Fibroblast of skin of scalp (primary cell): ENCODE measurements at places on chromosomes 1 and 21.

DNA sequence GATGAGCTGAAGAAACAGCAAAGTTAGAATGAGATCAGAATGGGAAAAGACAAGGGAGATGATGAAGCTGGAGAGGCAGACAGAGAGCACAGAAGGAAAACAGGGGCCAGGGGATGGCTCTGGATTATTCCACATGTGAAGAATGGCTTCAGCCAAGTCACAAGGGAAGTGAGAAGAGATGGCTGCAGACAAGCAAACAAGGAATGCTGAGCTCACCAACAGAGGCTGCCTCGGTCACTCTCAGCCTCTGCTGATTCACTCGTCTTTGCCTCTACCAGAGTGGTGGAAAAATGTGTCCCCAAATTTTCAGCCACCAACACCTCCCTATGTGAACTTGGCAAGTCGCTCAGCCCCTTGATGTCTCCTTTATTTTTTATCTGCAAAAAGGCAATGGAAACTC is 46.7 kb downstream of the TRABD2B start:
- DNase-seq, result no peak

- DNase-seq, result no peak
Measured at GRCh38 chr1:3711780-3712451, 40.3 kb upstream of the CCDC27 start.

DNA sequence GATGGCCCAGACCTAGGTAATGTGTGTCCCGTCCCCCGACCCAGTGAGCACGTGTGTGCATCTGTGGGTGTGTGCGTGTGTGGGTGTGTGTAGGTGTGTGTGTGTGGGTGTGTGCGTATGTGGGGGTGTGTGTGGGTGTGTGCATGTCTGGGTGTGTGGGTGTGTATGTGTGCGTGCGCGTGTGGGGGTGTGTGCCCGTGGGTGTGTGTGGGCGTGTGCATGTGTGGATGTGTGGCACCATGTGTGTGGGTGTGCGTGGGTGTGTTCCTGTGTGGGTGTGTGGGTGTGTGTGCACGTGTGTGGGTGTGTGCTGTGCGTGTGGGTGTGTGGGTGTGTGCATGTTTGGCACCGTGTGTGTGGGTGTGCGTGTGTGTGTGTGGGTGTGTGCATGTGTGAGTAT is 309.5 kb downstream of the KIF26B start:
- no peak for DNase-seq

DNA sequence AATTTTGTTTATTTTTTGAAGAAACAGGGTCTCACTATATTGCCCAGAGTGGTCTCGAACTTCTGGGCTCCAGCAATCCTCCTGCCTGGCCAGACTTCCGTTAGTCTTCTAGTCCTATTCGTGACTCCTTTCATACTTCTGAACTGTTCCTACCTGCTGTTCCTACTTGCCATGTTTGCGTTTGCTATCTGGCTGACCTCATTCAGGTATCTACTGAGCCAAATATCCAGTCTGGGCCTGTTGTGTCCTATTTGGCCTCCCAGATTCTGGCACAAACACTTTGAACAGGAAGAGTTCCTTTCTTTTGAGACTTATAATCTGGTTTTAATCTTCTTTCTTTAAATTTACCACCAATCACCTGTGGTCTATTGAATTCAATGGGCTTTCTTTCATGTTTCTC is 6.9 kb upstream of the NR1I3 start:
- no peak for DNase-seq

- DNase-seq, result no peak
Measured at GRCh38 chr1:205492201-205492667, 12.2 kb upstream of the CDK18 start.

DNA sequence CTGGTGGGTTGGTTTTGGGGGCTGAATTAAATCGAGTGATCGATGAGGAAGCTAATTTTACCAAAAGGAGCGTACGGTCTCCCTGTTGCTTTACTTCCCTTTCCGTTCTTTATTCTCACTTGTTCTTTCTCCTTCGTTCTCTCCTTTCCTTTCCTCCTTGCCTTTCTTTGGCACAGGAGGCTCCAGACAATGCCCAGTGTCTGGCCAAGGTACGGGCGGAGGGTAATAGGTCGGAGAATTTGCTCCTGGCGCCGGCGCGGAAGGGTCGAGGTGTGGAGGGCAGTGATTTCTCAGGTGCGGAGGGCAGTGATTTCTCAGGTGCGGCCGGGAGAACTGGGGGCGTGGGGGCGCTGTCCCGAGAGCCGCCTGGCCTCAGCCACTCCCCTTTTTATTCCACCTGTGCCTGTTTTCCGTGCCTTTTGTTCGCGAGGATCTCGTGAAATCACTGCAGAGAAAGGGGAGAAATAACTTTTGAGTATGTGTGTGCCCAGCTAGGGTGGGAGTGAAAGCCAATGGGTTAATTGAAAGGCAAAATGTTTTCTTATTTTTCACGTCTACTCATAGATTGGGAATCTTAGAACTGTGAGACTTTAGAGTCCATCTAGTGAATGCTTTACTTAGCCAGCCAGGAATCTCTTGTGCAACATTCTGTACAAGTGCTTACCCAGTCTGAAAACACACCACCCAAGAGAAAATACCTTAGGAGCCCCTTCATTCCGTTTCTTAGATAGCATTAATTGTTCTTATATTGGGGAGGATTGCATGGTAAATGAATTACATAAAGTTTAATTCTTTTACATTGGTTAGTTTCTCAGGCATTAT is 1.3 kb downstream of the FNBP1L start:
- DNase-seq, result peak; percentile 50

GRCh38 chr1:24074817-24075589 is 36.9 kb downstream of the MYOM3 start:
- no peak for DNase-seq

GRCh38 chr1:178126261-178126660 is 32.4 kb downstream of the RASAL2 start:
- DNase-seq, result no peak

- DNase-seq, result peak; percentile 36
Measured at GRCh38 chr1:110150330-110151174, at the start of gene SLC6A17. SLC6A17 (plus strand) TSS chr1:110150494; CDS start chr1:110166930, 16,436 bp downstream.

- no peak for DNase-seq
Measured at GRCh38 chr1:1085911-1086841, 12.1 kb upstream of the RNF223 start.

DNA sequence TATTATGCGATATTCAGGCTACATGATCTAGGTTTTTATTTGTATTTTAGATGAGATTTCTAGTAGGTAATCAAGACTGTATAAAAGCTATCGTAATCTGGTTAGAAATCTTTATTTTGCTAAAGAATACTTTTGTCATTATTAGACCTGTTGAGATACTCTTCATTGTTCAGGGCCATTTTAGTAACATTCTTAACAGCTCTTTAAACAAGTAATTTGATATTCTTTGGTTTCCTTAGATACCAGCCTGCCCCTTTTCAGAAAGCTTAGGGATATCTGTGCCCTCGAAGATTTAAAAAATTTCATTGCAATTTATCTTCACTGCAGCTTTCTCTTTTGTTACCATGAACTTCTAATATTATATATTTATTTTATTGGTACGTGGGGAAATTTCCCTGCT is 18.9 kb downstream of the ADGRL2 start:
- DNase-seq, result no peak

- no peak for DNase-seq
Measured at GRCh38 chr1:197066719-197067456, at the start of gene F13B. F13B (minus strand) TSS chr1:197067260; CDS start chr1:197067223, 37 bp downstream.

DNA sequence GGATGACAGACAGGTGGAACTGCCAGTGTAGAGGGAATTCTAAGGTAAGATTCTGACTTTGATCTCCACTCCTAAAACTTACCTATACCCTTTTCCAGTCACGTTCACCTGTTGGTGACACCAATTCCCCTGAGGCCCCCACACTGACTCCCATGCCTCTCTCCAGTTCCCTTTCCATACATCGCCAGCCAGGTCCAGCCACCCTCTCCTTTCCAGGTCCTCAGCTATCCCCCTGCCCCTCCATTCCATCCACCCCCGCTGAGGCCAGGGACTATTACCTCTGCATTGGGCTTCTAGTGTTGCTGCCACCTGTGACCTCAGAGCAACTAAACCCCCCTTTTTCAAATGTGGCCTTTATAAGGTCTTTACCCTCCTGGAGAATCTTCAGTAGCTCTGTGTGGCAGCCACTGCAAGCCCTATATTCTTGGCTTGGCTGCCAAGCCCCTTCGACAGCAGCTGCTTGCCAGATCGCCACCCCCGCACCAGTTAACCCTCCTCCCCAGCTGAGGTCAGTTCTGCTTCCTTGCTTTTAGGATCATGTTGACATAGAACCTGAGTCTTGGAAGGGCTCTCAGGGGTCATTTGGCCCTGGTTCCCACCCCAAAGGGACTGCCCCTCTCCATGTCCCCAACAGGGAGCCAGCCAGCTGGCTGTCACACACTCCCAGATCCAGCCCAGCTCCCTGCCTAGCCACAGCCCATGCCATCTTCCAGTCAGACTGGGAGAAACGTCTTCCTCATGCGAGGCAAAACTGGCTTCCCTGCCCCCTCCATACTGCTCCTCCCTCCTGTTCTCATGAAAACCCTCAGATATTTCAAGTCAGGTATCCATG is 14.7 kb downstream of the CSF1 start:
- DNase-seq, result no peak
